ENCODE measurements at places on chromosomes 7 and 10. TPM values are rescaled to one million over a fixed set of nuclear protein-coding genes. Genes with fewer than 3 reads are reported as not detected.

GRCh38 chr10:31011017-31011664, 20.5 kb downstream of the ZNF438 start:
- H3K27me3 ChIP-seq: no peaks in the 10 kb centered on the region
- H3K4me1 ChIP-seq: peaks cover 63% of the 10 kb centered on the region
- H3K4me3 ChIP-seq: no peak overlapping the region
- peaks cover 11% of the 10 kb centered on the region for H3K36me3 ChIP-seq

- H3K27ac ChIP-seq: no peak overlapping the region
- no peak overlapping the region for H3K4me3 ChIP-seq
- H3K4me1 ChIP-seq: no peaks in the 10 kb centered on the region
- no peak for DNase-seq
Observed at GRCh38 chr7:39086638-39087360, 109.1 kb downstream of the POU6F2 start.

FANK1 gene
- total RNA-seq: 1.1 TPM

- no peak overlapping the region for H3K4me3 ChIP-seq
- DNase-seq: no peak
- no peak overlapping the region for H3K27ac ChIP-seq
Observed at GRCh38 chr7:13062631-13063030, 375.2 kb downstream of the ARL4A start.

DNA sequence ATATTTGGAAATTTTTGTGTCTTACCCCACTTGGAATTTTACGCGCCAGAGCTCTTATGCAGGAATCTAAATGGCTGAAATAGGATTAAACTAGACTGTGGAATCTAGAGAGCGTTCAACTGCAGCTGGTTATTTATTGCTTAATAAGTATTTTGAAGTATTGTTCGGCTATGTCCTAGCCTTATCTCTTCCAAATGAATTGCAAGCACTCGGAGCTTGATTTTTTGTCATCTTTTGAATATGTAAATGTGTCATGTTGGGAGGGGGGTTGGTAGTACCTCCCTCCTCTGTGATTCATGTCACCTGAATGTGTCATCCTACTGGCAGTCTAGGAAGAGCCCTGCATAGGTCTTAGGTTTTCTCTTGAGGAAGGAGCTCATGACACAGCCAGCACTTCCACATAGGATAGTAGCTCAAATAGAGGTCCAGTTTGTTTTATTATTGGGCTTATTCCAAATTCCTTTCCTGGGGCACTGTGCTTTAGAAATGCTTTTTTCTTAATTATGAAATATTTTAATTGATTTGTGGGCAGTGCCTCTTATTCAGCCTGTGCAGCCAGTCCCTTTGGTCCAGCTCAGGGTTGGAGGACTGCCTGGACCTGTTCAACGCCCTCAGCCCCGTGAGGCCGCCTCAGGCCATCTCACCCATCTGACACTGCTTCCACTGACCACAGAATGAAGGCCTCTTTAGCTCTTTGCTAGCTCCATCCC, 22.5 kb upstream of the TRIL start:
- no peak overlapping the region for H3K4me3 ChIP-seq
- no peaks in the 10 kb centered on the region for H3K36me3 ChIP-seq
- H3K27ac ChIP-seq: no peak overlapping the region
- peaks cover 31% of the 10 kb centered on the region for H3K4me1 ChIP-seq
- H3K27me3 ChIP-seq: peaks cover 4% of the 10 kb centered on the region

PDZD7 gene
- total RNA-seq: 1.9 TPM

DNA sequence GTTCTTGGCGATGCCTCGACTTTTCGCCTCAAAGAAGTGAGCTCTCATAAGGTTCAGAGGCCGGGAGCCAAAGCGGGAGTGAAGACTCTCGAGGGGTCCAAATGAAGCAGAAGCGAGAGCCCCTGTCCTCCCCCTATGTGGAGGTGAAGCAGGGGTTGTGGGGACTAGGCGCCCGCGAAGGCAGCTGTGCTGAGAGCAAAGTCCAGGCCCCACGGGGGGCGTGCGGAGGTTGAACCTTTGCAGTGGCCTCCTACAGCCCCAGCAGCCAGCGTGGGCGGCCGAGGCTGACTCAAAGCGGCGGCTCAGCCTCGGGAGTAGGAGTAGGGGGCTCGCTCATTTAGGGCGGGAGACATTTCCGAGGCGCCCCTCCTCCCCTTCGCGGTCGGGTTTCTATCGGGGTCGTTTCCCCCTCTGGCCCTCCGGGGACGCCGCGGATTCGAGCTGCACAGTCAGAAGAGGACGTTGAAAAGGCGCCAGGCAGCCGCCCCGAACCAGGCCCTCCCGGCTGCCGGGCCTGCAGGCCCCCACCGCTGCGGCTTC, 553 bp upstream of the ADD3 start:
- H3K36me3 ChIP-seq: no peaks in the 10 kb centered on the region
- DNase-seq: no peak
- H3K4me3 ChIP-seq: no peak overlapping the region
- H3K27ac ChIP-seq: no peak overlapping the region

TOMM7 gene
- 382 TPM for total RNA-seq

- H3K27ac ChIP-seq: no peak overlapping the region
- no peak overlapping the region for H3K4me3 ChIP-seq
- H3K36me3 ChIP-seq: no peaks in the 10 kb centered on the region
- no peak for DNase-seq
- H3K4me1 ChIP-seq: peaks cover 18% of the 10 kb centered on the region
- peaks cover 23% of the 10 kb centered on the region for H3K27me3 ChIP-seq
Observed at GRCh38 chr10:80544316-80544953, 6.7 kb downstream of the SH2D4B start.

DNA sequence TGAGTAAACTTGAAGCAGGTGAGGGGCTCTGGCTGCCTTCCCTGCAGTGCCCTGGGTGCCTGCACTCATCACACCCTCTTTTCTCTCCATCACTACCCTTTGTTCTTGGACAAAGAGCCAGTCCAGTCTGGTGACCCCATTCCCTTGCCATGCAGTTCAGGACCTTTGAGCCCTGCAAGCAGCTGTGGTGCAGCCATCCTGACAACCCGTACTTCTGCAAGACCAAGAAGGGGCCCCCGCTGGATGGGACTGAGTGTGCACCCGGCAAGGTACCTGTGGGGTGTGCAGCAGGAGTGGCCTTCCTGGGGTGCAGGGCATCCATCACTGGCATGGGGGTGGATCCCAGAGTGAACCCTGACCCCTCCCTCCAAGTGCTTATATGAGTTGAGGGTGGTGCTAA, 48.7 kb downstream of the TBATA start:
- H3K4me3 ChIP-seq: no peak overlapping the region
- H3K27me3 ChIP-seq: peaks cover 27% of the 10 kb centered on the region
- H3K27ac ChIP-seq: no peak overlapping the region
- peaks cover 8% of the 10 kb centered on the region for H3K4me1 ChIP-seq

DNA sequence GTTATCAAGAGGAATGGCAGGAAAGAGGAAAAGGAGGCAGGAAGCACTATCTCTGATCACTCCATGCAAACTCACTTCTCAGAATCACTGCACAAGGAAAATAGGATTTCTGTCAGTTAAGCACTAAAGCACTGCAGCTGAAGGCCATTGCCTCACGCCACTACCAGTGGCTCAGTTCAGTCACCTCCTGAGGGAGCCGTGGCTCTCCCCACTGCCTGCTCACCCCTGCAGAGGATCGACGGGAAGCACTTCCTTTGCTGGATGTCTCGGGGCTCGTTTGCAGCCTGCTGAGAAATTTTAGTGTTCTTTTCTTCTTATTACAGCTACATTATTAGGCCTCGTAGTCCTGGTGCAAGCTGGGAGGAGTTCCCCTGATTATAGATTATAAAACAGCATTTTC, 90.1 kb upstream of the ADCY1 start:
- no peak overlapping the region for H3K4me3 ChIP-seq
- no peaks in the 10 kb centered on the region for H3K4me1 ChIP-seq
- H3K27ac ChIP-seq: no peak overlapping the region

- H3K4me1 ChIP-seq: no peaks in the 10 kb centered on the region
- no peak overlapping the region for H3K27ac ChIP-seq
- peaks cover 2% of the 10 kb centered on the region for H3K27me3 ChIP-seq
- H3K4me3 ChIP-seq: no peak overlapping the region
- DNase-seq: no peak
- H3K36me3 ChIP-seq: no peaks in the 10 kb centered on the region
Observed at GRCh38 chr7:50621973-50622490, 56.8 kb upstream of the DDC start.

DNA sequence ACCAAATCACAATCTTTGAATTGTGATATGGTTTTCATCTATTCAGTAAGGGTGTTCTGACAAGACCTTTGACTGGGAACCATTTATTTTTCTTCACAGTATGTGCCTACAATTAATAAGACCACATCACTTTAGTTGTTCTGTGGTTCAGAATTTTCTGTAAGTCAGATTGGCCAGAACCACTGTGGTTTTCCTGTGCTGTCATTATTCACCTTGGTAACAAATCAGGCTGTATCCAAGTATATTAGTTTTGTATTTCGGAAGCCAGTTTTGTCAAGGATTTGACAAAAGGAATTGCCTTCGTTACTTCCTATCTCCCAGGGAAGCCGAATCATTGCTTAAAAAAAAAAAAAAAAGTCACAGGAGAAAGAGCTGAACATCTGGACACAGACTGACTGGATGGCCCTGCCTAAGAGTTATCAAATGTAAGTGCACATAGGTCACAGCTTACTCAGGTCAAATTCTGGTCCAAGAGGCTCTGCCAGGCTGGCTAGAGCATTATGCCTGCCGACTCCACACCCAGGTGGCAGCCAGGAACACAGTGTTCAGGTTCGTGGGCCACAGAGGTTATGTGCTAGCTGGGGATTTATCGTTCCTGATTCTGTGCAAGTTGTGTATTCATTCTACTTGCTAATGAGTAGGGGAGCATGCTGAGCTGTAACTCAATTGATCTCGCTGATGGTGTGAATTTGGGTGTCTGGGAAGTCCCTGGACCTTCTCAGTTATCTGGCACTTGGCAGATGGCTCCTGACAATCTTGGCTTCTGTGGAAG, 175.3 kb downstream of the JAZF1 start:
- no peaks in the 10 kb centered on the region for H3K36me3 ChIP-seq
- peaks cover 9% of the 10 kb centered on the region for H3K4me1 ChIP-seq
- DNase-seq: no peak
- no peaks in the 10 kb centered on the region for H3K27me3 ChIP-seq
- H3K4me3 ChIP-seq: no peak overlapping the region
- H3K27ac ChIP-seq: peak overlapping the region; percentile 38

- H3K27me3 ChIP-seq: no peaks in the 10 kb centered on the region
- H3K4me3 ChIP-seq: no peak overlapping the region
- DNase-seq: no peak
- no peak overlapping the region for H3K27ac ChIP-seq
Observed at GRCh38 chr10:37713642-37714041, 143.8 kb downstream of the ZNF248 start.

CLRN3 gene
- total RNA-seq: not detected

FKBP6 gene
- not detected for total RNA-seq

GRCh38 chr10:125144693-125145623, 15.4 kb downstream of the CTBP2 start:
- peaks cover 2% of the 10 kb centered on the region for H3K27me3 ChIP-seq
- peaks cover 67% of the 10 kb centered on the region for H3K4me1 ChIP-seq
- DNase-seq: peak; percentile 45
- H3K27ac ChIP-seq: peak overlapping the region; percentile 99
- no peak overlapping the region for H3K4me3 ChIP-seq

DNA sequence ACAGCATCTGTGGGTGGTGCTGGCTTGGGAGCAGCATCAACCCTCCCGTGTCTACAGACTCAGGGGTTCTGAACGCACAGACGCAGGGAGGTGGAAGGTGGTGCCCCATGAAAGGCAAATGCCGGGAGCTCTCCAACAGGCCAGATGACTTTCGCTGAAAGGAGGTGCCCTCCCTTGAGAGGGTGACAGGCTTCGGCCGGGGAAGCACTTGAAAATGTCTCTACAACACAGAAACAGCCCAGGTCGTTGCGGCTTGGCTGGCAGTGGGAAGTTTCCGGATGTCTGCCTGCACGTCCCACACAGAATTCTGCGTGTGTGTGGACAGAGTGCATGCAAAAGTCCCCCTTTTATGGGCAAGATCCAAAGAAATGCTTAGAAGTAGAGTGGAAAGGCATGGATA, 239.6 kb downstream of the SKAP2 start:
- no peaks in the 10 kb centered on the region for H3K4me1 ChIP-seq
- no peak overlapping the region for H3K27ac ChIP-seq
- H3K27me3 ChIP-seq: peaks cover 10% of the 10 kb centered on the region
- H3K36me3 ChIP-seq: no peaks in the 10 kb centered on the region
- no peak overlapping the region for H3K4me3 ChIP-seq

WNT16 gene
- 0.15 TPM for total RNA-seq

GRCh38 chr7:44981035-44981706, 2.4 kb upstream of the MYO1G start:
- peak overlapping the region; percentile 51 for H3K27ac ChIP-seq
- DNase-seq: no peak
- peak overlapping the region; percentile 2 for H3K4me3 ChIP-seq
- H3K27me3 ChIP-seq: peaks cover 3% of the 10 kb centered on the region
- peaks cover 29% of the 10 kb centered on the region for H3K36me3 ChIP-seq
- H3K4me1 ChIP-seq: peaks cover 43% of the 10 kb centered on the region

DNA sequence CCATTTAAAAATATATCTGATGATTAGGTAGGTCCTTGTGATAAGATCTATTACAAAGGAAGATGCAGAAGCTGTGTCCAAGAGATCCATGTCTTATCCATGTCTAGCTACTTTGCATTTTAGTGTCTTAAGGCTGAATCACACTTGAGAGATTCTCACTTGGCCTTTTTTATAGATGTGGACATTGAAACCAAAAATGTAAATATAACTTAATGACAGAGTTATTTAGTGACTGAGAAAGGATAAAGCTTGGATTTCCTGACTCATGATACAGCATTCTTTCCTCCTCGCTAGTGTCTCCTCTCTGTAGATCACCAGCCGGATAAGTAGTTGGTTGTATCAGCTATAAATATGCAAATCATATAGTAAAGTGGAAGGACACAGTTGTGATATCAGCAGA, 23.3 kb downstream of the INHBA start:
- H3K36me3 ChIP-seq: no peaks in the 10 kb centered on the region
- no peaks in the 10 kb centered on the region for H3K27me3 ChIP-seq
- peak; percentile 75 for DNase-seq
- peak overlapping the region; percentile 67 for H3K27ac ChIP-seq
- H3K4me1 ChIP-seq: peaks cover 37% of the 10 kb centered on the region

- H3K4me1 ChIP-seq: peaks cover 18% of the 10 kb centered on the region
- no peak for DNase-seq
- no peaks in the 10 kb centered on the region for H3K27me3 ChIP-seq
- H3K36me3 ChIP-seq: peaks cover 15% of the 10 kb centered on the region
Observed at GRCh38 chr10:89245802-89246201, 5.8 kb downstream of the LIPA start.

GRCh38 chr7:100711369-100711768, 5.4 kb downstream of the POP7 start:
- DNase-seq: no peak
- H3K27me3 ChIP-seq: peaks cover 6% of the 10 kb centered on the region
- H3K4me1 ChIP-seq: peaks cover 9% of the 10 kb centered on the region
- H3K36me3 ChIP-seq: peaks cover 6% of the 10 kb centered on the region
- H3K27ac ChIP-seq: no peak overlapping the region

- no peaks in the 10 kb centered on the region for H3K27me3 ChIP-seq
- H3K4me1 ChIP-seq: peaks cover 28% of the 10 kb centered on the region
- H3K4me3 ChIP-seq: no peak overlapping the region
- no peak overlapping the region for H3K27ac ChIP-seq
Observed at GRCh38 chr10:43680035-43680434, 31.4 kb upstream of the ZNF32 start.

Data from HFFc6 (cell line).